ENCODE measurements at places on chromosomes 3 and 15.
A peak's percentile ranks its signal among the peaks of the same experiment; 100 is the strongest.

GRCh38 chr3:159126261-159127020 is 324.6 kb downstream of the MFSD1 start:
- DNase-seq, result no peak

GRCh38 chr3:125120379-125121122 is 64.8 kb upstream of the HEG1 start:
- peak; percentile 84 for DNase-seq

GRCh38 chr3:88019024-88019423 is 39.8 kb downstream of the CGGBP1 start:
- DNase-seq, result no peak

DNA sequence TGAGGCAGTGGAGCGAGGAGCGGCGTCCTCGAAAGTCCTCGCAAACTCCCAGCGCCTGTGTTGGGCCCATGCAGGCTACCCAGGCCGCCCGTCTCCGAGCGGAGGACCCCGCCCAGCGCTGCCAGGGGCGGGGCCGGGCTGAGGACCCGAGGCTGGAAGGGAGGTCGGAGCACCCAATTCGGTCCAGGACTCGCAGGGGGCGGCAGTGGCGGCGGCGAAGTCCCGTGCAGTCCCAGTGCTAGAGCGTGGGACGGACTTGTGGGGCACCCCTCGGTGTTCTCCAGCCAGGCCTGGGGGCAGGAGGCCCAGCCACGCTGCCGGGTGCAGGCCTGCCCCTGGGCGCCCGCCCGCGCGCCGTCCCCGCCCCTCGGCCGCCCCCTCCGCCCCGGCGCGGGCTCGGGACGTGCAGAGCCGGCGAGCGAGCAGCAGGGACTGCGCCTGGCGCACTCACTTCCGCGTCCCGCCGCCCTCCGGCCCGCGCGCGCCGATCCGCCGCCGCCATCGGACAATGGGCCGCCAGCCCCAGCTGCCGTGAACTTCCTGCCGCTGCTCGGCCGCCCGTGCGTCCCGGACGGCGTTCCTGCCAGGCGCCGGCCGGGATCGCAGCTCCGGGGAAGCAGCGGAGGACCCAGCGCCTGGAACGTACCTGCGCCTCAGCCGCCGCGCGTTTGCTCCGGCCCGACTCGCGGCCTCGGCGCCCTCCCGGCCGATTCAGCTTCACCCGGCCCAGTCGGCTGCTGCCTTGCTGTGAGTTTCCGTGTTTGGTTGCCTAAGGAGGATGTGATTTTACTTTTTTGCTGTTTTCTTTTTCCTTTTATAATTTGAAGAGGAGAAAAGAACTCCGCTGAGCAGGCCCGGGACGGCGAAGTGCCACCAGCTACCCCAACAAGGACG is 596 bp upstream of the LIMD1 start:
- DNase-seq, result peak; percentile 88

DNA sequence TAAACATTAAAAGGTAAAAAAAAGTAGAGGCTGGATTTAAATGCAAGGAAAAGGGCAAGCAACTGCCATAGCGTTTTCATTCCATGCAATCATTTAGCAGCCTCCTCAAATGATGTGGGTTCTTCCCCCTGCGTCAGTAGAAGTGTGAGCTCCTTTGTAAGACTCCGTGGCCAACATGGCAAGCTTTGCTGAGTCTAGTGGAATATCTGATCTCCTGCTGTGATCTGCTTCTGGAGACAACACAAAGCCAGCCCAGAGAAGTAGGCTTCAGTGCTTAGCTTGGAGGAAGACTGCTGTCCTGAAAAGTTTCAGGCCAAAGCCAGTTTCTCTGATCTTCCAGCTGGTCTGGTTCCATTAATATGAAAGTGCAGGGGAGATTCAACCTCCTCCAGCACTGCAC is 70.4 kb downstream of the ARPP21 start:
- no peak for DNase-seq

- DNase-seq, result no peak
Measured at GRCh38 chr3:350871-351371, 154.4 kb downstream of the CHL1 start.

DNA sequence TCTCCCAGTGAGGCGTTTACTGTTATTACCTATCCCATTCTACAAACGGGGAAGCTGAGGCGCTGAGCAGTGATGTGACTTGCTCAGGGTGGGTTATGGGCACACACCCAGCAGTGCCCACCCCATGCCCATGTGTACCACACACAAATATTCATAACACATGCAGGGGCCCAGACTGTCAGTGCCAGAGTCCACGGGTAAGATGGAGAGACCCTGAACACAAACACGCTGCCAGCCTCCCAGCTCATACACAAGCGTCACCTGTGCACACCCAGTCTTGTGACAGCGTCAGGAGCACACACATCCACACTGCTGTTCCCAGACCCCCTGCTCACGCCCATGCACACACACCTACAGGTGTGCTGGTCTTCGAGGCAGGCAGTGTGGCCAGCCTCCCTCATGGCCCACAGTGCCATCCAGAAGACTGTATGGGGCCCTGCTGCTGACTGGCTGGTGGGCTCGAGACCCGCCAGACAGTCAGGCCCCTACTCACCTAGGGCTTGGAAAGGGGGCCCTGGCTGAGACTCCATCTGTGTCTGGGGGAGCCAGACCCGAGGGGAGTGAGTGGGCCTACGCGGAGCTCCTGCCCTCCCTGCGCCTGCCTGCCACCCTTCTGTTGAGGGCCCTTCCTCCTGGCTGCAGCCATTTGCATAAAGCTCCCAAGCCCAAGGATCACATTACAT is 39.4 kb downstream of the DNAJB8 start:
- no peak for DNase-seq

GRCh38 chr15:93037820-93038705 is 50.9 kb downstream of the RGMA start:
- DNase-seq, result no peak

GRCh38 chr3:171453180-171453886 is 6.9 kb downstream of the TNIK start:
- peak; percentile 58 for DNase-seq

- DNase-seq, result no peak
Measured at GRCh38 chr3:94076055-94076454, 13.2 kb downstream of the NSUN3 start.

GRCh38 chr15:31318429-31318828 is 8.2 kb upstream of the KLF13 start:
- no peak for DNase-seq

- DNase-seq, result peak; percentile 41
Measured at GRCh38 chr3:119346076-119346496, 51.9 kb downstream of the ARHGAP31 start.

- no peak for DNase-seq
Measured at GRCh38 chr3:18812316-18812715, 336.0 kb upstream of the KCNH8 start.

DNA sequence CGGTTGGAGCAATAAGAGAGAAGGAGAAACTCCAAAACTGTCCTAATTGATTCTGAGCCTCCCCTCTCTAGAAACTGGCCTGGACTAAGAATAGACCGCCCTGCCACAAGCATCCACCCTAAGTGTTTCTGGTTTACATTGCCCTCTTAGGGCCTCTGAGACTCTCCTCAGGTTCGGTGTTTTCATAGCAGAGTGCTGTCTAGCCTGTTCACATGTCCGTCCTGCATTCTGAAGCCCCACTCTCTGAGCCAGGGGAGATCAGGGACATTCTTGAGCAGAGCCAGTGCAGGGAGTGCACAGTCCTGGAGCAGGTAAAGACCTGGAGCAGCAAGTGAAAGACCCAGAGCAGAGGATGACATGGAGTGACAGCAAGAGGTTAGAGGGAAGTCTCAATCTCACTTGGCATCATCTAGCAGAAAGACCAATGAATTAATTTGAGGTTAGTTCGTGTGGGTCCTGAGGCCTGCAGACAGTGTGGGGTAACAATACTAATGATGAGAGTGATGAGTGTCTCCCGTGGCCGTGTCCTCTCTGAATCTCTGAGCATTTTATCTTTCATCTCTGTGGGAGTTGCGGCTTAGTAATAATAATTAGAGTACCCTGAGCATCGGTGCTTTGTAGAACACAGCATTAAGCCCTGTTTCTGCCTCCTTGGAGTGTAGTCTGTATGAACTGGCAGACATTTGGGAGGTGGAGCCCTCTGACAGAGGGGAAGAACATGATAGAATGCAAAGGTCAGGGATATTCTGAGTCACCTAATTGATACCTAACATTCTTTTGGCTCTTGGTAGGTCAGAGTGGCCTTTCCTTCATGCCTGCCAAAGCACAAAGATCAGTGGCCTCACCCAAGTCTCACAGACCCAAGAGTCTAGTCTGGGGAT is 24.6 kb downstream of the MAPKBP1 start:
- DNase-seq, result no peak

GRCh38 chr3:34570916-34571705 is 772.7 kb downstream of the PDCD6IP start:
- DNase-seq, result no peak

- peak; percentile 47 for DNase-seq
Measured at GRCh38 chr3:193701953-193702635, 109.1 kb downstream of the OPA1 start.

DNA sequence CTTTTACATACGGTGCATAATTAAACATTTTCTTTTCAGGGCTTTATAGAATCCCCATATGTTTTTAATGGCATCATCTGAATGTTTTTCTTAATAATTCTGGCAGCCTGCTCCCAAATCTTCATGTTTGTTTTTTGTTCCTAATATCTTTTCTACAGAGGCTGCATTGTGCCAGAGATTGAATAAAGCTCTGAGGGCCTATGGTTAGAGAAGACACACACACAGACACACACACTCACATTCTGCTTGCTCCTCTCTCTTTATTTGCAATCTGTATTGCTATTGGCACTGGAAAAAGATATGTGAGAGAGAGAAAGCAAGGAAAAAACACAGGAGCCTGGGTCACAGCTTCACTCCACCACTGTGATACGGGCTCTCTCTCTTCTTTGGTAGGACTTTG is 136.0 kb downstream of the MECOM start:
- DNase-seq, result peak; percentile 19

DNA sequence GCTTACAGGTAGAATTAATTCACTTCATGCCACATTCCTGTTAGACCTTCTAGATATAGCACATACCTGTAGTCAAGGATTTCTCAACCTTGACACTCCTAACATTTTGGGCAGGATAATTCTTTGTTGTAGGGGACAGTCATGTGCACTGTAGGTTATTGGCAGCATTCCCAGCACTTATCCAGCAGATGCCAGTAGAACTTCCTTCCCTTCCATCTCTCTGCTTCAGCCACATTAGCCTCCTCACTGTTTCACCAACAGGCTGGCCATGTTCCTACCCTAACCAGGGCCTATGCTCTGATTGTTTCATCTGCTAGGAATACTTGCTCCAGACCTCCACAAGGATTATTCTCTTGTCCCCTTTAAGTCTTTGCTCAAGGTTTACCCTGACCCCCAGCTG is 68.0 kb upstream of the STAC start:
- no peak for DNase-seq

- no peak for DNase-seq
Measured at GRCh38 chr3:129718201-129718600, 111.7 kb upstream of the PLXND1 start.
